Cerebellar nuclear complex (tissue), 1 donor: ENCODE measurements at places on chromosomes 6 and 20.
A peak's percentile ranks its signal among the peaks of the same experiment; 100 is the strongest.

DNA sequence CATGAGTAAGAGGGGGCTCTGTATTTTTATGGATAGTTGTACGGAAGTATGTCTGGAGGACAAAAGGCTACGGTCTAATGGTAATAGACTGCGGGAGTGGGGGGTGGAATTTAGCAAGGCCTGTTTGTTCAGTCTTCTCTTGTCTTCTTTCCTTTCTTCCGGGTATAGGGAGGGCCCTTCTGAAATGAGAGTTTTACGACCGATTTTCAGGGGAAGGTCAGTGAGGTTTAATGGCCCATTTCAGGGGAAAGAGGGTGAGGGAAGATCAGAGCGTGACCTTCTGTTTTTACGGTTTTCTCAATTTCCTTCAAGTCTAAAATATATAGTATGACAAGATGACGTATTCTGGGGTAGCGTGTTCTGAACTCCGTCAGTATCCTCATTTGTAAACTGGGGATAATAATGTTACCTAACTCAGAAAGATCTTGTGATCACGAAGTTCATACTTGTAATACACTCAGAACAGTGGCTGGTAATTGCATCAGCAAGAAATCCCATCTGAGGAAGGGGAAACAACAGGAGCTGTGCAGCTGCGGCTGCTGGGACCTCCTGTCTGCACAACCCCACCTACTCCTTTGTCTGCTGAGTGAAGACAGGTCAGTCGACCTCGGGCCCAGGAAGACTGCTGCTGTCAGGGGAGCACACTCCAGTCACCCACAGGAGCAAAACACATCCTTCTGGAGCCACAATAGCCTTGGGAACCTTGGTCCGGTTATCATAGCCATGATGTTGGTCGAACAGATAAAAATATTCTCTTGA is 90.4 kb downstream of the MAP3K7 start:
- no peak for DNase-seq

DNA sequence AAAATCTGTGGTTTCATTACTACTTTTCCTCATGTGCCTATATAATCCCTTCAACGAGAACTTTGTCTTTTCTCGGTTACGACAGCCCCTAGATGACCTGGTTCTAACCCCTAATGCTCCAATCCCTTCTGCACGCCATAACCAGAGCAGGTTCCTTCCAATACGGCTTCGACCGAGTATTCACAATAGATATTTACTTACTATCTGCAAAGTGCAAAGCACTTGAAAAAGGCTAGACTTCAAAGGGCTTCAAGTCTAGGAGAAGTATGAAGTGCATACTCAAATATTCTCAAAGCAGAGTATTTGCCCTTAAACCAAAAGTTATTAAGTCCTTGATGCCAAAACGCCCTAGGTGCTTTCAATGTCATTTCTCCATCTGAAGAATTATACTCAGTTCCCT is 63.4 kb upstream of the NHSL1 start:
- no peak for DNase-seq

DNA sequence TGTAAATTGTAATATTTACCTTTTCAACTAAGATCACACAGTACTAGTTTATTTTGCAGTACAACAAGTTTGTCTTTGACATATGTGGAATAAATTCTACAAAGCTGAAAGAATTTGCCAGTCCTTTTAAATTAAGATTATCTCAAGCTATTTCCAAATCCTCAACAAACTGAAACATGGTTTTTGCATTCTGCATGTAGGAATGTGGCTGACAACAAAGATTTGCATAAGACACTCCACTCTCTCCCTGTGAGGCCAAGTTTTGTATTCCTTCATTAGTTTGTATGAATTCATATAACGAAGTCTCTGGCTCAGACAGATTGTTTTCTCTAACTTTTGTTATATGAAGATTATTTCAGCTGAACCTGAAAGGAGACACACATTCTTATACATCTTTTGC is 124.1 kb upstream of the THEMIS start:
- DNase-seq = no peak

GRCh38 chr6:108945681-108946159 is 97.5 kb downstream of the ARMC2 start:
- DNase-seq = peak; percentile 99

DNA sequence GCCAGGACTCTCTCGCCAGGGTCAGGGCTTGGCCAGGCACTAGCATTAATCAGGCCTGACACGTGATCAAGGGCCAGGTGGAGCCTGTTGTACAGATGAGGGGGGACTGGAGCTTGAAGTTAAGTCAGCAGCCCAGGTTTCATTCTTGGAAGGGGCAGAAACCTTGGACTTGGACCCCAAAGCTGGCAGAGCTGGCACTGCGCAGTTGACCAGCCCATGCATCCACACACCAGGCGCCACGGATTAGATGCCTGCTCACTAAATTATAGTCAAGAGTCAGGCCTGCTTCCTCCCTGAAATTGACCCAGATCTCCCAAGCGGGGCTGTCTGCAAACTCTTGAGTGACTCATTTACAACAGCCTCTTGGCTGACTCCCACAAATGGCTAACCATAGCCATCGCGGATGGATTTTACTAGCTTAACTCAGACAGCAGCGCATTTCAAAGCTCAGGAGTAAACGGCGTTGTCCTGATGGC is 4.1 kb upstream of the TAF4 start:
- no peak for DNase-seq

- no peak for DNase-seq
Observed at GRCh38 chr6:20467437-20467836, 65.8 kb downstream of the E2F3 start.

GRCh38 chr6:13428583-13429405 is 58.6 kb downstream of the GFOD1 start:
- no peak for DNase-seq

- DNase-seq = no peak
Observed at GRCh38 chr6:135189344-135189743, 8.2 kb downstream of the MYB start.

DNA sequence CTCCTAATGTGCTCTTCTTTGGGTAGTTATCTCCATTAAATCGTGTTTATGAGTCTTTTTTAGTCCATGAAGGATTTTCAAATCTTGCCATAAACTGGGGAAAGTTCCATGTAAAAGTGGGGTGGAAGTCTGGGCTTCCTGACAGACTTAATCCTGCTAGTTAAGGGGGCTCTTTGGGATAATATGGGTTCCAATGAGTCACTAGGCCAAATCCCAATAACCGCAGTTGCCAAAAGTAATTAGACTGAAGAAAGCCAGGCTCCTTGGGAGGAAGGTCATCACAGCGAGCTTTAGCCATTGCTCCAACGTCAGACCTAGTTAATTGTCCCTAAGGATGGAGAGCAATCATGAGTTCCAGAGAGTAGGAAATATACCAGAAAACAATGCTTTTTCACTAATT is 10.8 kb downstream of the RSPO3 start:
- DNase-seq = no peak

- DNase-seq = no peak
Observed at GRCh38 chr20:40583205-40583604, 105.8 kb downstream of the MAFB start.

- DNase-seq = no peak
Observed at GRCh38 chr6:110140650-110141049, 38.8 kb downstream of the WASF1 start.

DNA sequence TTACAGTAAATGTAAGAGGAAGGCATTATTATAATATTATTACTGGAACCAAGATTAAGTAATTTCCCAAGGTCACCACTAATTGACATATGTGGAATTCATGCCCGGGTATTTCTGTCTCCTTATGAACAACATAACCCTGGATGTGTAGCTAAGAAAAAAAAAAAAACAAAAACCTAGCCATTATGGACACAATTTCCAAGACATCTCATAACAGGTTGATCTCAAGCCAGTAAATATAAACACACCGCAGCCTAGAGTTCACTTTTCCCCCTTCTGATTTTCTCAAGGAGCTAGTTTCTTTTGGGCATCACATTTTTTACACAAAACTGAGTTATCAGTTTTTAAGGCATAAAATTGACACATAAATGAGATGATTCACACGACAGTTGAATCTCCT is 306.5 kb upstream of the RSPO3 start:
- no peak for DNase-seq

GRCh38 chr6:18177286-18177965 is 22.2 kb downstream of the KDM1B start:
- no peak for DNase-seq

DNA sequence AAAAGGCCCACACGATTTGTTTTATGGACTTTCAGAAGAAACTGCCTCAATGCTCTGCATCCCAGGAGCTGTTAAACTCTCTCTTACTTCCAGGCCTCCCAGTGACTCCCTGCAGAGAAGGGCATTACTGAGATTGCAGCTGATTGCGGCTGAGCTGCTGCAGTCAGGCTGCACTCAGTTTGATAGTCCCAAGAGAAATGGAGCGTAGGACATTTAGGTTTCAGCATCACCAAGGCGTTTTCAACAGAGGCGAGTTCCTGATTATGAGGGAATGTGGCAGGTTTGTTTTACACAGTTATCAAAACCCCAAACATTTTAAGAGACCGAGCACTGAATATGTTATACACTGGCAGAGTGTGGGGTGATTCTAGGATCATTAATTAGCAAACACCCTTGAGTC is 145.6 kb downstream of the TBX18 start:
- DNase-seq = no peak

DNA sequence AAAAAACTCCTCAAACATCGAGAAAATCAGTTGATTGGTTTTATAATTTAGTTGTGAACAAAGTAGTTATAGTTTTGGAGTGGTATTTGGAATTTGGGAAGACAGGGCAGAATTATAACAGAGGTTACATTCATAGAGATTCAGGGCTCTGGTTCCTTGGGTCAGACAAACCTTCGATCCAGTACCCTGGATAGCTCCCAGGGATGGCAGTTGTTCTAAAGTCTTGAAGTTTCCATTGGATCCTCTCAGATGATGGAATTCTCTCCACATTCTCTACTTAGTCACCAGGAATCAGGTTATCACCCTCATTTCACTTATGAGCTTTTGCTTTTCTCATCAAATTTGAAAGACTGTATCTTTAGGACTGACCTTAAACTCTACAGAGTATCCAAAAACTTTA is 285.1 kb downstream of the CENPW start:
- no peak for DNase-seq

DNA sequence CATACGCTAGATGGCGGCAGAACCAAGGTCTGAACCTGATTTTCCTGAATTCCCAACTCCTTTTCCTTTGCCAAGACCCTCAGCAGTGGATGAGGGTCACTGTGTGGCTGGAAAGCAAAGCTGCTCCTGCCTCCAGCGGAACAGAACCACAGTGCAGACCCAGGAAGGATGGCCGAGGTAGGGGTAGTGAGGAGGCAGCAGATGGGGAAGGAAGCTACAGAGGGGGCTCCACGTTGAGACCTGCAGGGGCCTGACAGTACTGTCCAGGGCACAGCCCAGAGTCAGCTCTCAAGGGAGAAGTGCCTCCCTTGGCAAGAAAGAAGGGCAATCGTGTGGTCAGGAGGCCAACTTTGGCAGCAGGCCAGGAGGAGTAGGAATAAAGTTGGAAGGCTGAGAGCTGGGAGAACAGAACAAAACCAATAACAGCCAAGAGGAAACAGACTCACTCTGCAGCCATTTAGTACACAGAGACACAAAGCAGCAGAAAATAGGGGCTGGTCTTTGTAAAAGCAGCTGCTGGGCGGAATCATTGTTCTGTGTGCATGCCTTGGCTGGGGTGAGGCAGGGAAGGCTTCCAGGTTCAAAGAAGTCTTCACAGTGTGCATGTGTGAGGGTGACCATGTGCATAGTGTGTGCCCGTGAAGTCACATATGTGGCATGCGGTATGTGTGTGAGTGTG is 3.1 kb downstream of the GABRR2 start:
- no peak for DNase-seq

GRCh38 chr20:7637184-7637583 is 303.1 kb downstream of the HAO1 start:
- DNase-seq = no peak

- no peak for DNase-seq
Observed at GRCh38 chr20:51946586-51946985, 144.3 kb upstream of the SALL4 start.

DNA sequence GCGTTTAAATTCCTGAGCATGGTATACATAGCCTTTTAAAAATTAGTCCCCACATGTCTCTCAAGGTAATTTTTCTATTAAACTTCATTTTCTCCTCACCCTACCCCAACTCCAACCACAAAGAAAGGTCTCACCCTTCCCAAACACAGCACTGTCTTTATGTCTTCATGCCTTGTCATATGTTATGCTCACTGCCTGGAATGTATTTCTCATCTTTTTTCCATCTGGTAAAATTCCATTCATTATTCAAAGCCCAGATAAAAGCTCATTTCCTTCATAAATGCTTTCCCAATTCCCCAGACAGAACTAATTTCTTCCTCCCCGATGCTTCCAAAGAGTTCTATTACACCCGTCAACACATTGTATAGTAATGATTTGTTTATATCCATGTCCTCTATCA is 302.0 kb downstream of the ALDH8A1 start:
- no peak for DNase-seq

DNA sequence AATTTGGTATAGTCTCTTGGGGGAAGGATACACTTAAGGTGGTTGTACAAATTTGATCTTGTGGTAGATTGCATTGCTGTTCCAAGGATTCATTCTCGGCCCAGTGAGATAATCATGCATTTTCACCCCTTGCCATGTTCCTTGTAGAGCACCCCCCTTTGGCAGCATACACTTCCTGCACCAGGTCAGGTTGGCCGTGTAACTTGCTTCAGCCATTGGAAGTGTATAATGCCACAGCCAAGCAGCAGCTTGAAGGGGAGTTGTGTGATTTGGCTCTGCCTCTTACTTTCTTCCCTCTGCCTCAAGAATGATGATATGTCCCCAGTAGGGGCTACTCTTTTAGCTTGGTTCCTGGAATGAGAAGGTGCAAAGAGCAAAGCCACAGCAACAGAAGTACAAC is 21.9 kb downstream of the CCN2 start:
- DNase-seq = no peak

- no peak for DNase-seq
Observed at GRCh38 chr20:2815242-2815900, 584 bp downstream of the C20orf141 start.

DNA sequence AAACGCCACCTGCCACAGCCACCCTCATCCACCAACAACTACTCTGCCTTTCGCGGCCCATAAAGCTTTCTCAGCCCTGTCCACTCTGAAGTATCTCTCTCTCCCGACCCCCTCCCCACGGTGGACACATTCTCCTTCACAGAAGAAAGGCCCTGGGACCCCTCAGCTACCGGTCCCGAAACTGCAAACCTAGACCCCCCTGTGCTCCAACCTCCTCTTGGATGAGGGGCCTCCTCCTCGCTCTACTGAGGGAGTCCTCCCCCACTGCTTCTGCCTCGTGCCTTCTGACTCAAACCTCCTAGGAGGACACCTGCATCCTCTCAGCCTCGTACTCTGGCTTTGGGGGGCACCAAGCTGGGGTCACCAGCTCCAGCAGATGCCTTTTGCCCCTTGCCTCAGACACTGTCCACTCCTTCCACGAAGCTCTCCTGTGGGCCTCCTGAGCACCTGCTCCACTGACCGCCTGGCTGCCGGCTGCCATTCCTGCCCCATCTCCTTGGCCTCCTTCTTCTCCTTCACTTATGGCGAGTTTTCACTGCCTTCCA is 24.9 kb downstream of the RNASET2 start:
- DNase-seq = no peak

- no peak for DNase-seq
Observed at GRCh38 chr6:13303668-13304017, 24.7 kb downstream of the TBC1D7 start.

- no peak for DNase-seq
Observed at GRCh38 chr20:41048461-41049301, 20.1 kb downstream of the TOP1 start.

- DNase-seq = no peak
Observed at GRCh38 chr6:2529211-2529719, 221.5 kb downstream of the MYLK4 start.
